ENCODE measurements at places on chromosomes 12 and 14. TPM values are rescaled to one million over a fixed set of nuclear protein-coding genes. Genes with fewer than 3 reads are reported as not detected.

P2RX2 gene
- total RNA-seq: not detected

FGD4 gene
- total RNA-seq: 30.4 TPM

EFS gene
- total RNA-seq: not detected

CDKN3 gene
- total RNA-seq: 76.4 TPM

CYP46A1 gene
- total RNA-seq: under 0.01 TPM

RAB2B gene
- total RNA-seq: 39.6 TPM

ST8SIA1 gene
- 0.07 TPM for total RNA-seq

BTBD7 gene
- 32.6 TPM for total RNA-seq

GLIPR1L1 gene
- total RNA-seq: not detected

NEUROD4 gene
- not detected for total RNA-seq

CCDC196 gene
- total RNA-seq: not detected

TC2N gene
- not detected for total RNA-seq

PLD4 gene
- total RNA-seq: under 0.01 TPM

RNASE7 gene
- not detected for total RNA-seq

RIN3 gene
- 2.7 TPM for total RNA-seq

ANKS1B gene
- total RNA-seq: 0.07 TPM

PSEN1 gene
- 41.3 TPM for total RNA-seq

C12orf50 gene
- total RNA-seq: not detected

RNASE13 gene
- total RNA-seq: not detected

PTCSC3 gene
- not detected for total RNA-seq

TSPAN9 gene
- total RNA-seq: 65.0 TPM

ADAMTS20 gene
- not detected for total RNA-seq

KRT74 gene
- not detected for total RNA-seq

LEMD3 gene
- 25.3 TPM for total RNA-seq

MAP1LC3B2 gene
- 1.7 TPM for total RNA-seq

NGB gene
- total RNA-seq: not detected

CRIP2 gene
- total RNA-seq: 166 TPM

PLEKHD1 gene
- under 0.01 TPM for total RNA-seq

ARHGAP9 gene
- under 0.01 TPM for total RNA-seq

FOXM1 gene
- 16.5 TPM for total RNA-seq

HOXC12 gene
- not detected for total RNA-seq

SLC5A8 gene
- total RNA-seq: not detected

OTX2 gene
- total RNA-seq: not detected

SPTB gene
- under 0.01 TPM for total RNA-seq

C12orf56 gene
- under 0.01 TPM for total RNA-seq

ACSS3 gene
- not detected for total RNA-seq
